ENCODE measurements at places on chromosomes 12 and 14.

- no peak for DNase-seq
These were observed 26.3 kb downstream of the EML1 start for GRCh38 chr14:99819514-99819913.

DNA sequence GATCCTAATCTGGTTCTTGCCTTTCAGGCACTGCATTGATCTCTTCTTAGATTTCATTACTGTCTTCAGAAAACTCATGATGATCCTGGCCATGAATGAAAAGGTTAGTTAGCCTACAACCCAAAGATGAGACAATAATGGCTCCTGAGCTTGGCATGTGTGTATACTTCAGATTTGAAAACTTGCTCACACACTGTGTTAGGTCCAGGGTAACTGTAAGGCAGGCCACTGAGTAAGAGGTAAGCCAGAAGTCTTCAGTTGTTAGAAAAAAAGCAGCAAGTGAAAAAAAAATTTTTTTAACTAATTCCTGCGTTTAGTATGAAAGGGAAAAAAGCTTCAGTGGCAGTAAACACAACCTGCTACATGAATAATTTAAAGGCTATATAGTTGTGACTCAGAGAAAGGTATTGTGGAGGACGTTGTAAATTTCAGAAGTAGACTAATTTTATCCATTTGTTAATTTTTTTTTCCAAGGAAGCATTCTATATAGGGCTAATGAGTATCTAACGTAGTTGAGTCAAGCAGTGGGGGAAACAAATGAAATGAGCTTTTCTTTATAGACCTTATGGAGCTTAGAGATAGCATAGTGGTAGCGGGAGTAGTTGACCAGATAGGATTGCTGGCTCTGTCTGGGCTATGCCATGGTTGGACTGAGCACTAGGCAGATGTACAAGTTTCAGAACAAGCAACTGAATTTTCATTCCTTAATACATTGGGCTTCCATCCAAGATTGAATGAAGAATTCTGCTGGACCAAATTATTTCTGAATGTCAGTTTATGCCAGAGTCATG, 20.5 kb downstream of the TMBIM6 start:
- no peak for DNase-seq

DNA sequence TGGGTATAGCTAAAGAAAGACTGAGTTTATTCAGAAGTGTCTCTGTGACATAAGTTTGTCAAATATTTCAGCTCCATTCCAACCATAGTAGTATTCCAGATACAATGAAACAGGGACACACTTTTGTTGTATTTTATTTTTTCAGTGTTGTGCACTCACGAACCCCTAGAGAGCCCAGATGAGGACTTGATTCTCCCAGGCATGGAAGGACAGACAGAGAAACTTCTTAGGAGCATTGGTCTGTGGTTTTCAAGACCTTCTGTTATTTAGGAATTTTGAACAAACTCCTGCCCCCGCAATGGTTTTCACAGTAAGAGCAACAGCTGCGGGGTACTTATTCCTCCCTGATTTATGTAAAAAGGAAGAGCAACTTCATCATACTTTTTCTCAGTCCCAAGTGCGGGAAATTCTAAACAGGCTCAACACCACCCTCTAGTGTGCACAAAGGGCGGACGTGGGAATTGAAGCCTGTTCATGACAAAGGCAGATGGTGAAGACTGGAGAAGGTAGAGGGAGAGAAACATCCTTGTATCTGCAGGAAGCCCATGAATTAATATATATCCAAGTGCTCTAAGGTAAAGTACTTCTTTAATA, 147.6 kb downstream of the PAH start:
- peak; percentile 64 for DNase-seq

DNA sequence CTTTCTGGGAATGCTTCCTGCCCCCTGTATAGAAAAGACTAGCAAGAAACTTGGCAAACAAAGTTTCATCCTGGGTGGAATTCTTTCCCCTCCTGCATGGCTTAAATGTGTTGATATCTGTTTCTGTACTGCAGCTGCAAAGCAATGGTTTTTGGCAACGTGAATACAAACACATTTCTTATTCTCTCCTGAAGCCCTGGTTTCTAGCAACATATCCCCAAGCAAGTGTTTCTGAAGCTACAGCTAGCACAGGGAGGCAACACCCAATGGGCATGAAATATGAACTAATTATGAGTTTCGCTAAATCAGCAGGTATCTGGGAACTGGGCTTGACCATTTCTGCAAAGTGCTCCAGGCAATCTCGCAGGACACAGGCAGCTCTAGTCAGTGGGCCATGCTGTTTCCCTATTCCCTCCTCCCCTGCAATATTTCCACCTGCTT, 392.3 kb upstream of the TMPO start:
- no peak for DNase-seq

DNA sequence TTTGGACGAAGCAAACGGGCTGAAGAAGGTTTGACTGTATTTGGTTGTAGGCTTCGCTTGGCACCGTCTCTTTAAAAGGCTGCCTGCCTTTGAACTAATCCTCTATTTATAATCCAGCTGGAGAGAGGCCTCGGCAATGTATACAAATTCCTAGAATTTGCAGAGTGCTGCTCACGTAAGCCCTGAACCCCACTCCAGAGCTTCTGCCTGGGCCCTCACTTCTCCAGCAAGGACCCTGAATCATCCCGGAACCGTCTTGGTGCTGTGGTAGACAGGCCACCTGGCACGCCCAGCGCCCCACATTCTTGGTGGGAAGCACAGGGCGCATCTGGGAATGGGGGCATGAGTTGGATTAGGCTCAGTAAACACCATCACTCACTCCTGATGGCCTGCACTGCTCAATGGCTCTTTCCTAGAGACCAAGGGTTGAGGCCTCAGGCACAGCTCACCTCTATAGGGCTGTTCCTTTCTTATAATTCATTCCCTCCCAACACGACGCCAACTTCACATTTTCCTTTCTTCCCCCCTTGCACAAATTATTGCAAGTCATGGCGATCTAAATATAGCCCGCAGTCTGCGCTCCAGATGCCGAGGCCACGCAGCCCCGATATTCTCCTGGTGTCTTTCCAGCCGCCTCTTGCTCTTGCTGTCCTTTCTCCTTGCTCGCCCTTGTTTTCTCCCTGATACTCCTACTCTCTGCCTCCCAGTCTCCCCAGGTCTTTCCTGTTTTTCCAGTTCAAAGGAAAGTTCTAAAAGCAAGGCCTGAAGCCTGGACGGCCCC, 141.0 kb downstream of the ZFP36L1 start:
- no peak for DNase-seq

- DNase-seq, result no peak
These were observed 58.6 kb upstream of the TMEM263 start for GRCh38 chr12:106897082-106897481.

DNA sequence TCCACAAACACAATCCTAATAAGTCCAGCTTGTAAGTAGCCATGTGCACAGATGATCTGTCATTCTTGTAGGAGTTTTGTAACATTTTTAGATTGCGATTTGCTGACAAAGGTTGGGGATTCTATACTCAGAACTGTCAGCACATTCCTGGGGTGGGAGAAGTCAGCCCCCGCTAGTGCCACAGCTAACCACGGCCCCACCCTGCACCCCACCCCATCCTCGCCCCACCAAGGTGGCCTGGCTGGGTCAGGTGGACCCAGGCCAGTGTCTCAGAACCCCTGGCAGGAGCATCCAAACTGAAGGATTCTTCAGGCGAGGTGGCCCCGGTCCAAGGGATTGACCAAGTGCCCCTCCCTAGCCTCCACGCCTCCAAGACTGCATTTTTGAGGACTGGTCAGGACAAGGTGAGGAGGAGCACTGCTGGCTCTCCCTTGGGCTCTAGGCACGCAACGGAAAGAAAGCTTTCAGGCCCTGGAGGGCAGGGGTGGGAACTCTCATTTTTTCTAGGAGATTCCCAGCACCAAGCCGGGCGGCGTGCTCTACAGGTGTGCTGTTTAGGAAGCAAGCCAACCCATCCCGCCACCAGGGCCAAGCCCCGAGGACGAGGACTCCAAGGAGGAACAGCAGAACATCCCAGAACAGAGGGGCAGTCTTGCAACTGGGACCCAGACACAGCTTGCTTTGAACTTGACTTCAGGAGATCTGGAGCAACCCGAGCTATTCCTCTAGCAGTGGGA, 172.8 kb downstream of the BCL11B start:
- no peak for DNase-seq

- no peak for DNase-seq
These were observed 98.9 kb downstream of the CHST11 start for GRCh38 chr12:104555648-104556047.

DNA sequence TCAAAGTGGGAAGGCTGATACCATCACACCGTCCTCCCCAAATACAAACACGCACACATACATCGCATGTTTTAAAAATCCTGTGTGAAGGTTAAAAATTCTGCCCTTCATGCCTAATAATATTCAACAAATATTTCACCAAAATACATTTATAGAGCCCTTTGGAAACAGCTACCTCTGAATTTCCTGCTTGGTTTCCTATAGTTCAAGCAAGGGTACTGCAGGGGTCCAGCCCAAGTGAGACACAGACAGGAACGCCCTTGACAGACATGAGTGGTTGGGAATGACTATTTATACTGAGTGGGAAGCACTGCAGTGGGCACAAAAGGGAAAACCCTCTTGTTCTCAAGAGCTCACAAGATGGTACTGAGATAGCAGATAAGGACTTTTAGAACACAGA, 51.0 kb downstream of the ST8SIA1 start:
- no peak for DNase-seq

- no peak for DNase-seq
These were observed 56.1 kb downstream of the CAPZA3 start for GRCh38 chr12:18794000-18794399.

DNA sequence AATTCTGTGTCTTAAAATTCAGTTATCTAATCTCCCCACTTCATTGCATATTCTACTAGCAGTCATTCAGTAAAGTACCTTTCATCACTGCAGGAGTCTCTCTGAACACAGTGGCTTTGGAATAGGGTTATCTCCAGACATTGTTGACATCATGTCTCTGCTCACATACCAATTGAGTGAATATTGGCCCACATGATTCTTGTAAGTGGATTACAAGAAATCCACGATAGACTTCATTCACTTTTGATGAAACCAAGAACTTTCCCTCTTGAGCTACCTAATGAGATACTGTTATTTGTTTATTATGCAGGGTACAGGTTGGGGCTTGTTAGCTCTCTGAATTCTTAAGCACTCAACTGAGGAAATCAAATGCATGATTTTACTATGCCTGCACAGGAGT, 284.9 kb downstream of the RAD51B start:
- no peak for DNase-seq

GRCh38 chr14:52846591-52846990, 55.2 kb upstream of the GNPNAT1 start:
- no peak for DNase-seq

DNA sequence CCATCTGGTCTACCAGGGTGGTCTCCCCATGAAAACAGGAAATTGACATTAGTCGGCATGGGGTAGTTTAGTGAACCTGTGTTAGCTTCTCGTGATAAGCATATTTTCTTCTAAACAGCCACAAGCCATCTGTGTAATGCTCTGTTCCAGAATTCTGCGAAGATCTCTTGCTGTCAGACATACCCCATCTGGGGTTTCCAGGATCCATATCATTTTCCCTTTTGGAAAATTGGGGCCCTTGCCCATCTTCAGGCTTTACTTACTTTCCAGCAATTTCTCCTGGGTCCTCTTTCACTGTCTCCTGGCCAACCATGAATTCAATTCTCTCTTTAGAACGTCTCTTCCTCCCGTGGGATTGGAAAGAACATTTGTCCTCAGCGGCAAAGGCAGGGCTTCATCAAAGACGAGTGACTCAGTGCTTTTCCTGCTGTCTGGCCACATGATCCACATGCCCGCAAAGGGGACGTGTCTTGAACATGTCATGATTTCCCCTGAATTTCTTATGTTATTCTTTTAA, 21.4 kb upstream of the NCOR2 start:
- DNase-seq, result no peak

- DNase-seq, result no peak
These were observed 492 bp upstream of the BTBD6 start for GRCh38 chr14:105247715-105248367.

- no peak for DNase-seq
These were observed 81.3 kb downstream of the CHST11 start for GRCh38 chr12:104538056-104538455.

GRCh38 chr14:32186248-32186647, 15.6 kb upstream of the RNU6-7 start:
- no peak for DNase-seq

- no peak for DNase-seq
These were observed 92.9 kb downstream of the ERC1 start for GRCh38 chr12:1083889-1084262.

DNA sequence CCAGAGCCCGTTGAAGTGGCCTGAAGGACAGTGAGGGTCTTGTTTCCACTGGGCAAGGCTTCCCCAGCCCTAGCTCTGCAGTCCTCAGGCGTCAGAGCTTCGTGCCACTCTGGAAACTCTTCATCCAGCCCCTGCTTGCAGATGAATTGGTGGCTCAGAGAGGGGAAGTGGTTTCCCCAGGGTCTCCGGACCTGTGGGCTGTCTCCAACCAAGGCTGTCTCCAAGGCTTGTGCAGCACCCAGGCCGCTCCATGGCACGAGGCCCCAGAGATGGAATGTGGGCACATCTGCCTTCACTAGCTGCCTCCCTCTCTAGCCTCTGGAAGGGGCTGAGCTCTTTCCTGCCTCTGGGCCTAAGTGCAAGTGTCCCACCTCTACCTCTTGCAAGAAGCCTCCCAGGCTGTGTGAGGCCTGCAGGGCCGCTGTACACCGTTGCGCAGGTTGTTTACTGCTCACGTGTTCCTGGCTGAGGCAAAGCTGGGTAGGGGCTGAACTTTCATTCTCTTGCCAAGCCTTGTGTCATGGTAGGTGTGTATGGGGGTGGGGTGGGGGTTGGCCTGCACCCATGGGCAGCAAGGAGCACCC, 11.1 kb downstream of the RIN3 start:
- no peak for DNase-seq

GRCh38 chr14:62614122-62614521, 431.1 kb downstream of the KCNH5 start:
- no peak for DNase-seq
